ENCODE measurements at places on chromosomes 6 and 20.
A peak's percentile ranks its signal among the peaks of the same experiment; 100 is the strongest.

DNA sequence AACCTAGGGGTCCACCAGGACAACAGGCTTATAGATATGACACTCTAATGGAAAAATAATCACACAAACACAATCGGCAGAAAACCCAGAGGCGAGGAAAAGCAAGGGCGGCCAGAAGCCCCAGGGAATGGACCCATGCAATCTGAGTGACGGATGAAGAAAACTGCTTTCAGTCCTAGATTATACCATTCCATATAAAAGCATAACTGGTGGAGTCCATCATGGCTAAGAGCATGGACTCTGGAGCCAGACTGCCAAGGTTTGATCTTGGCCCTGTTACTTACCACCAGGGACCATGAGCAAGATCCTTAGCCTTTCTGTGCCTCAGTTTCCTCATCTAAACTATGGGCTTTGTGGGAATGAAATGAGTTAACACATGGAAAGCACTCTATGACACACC, 3.7 kb downstream of the SLC22A16 start:
- no peak for DNase-seq

GRCh38 chr6:130377915-130378314, 12.1 kb downstream of the TMEM200A start:
- DNase-seq: no peak

GRCh38 chr6:23454080-23454976, 671.7 kb upstream of the NRSN1 start:
- peak; percentile 3 for DNase-seq

GRCh38 chr20:24583169-24583792, 113.9 kb downstream of the SYNDIG1 start:
- DNase-seq: no peak

DNA sequence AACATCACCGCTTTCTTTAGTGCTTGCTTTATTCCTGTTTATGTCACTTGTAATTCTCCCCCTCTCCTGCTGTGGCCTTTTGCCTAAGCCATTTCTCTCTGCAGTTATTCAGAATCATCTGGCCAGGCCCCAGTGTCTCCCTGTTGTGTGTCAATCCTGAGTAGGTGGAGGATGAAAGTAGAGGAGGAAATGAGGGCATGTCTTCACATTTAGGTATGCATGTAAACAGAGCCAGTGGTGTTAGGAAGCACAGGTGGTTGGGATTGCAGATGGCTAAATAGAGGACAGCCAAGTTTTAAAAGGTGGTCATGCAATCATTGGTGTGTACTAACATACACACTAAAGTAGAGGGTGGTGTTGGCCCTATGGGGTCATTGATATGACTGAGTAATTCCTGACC, 5.2 kb downstream of the PRSS35 start:
- DNase-seq: no peak

DNA sequence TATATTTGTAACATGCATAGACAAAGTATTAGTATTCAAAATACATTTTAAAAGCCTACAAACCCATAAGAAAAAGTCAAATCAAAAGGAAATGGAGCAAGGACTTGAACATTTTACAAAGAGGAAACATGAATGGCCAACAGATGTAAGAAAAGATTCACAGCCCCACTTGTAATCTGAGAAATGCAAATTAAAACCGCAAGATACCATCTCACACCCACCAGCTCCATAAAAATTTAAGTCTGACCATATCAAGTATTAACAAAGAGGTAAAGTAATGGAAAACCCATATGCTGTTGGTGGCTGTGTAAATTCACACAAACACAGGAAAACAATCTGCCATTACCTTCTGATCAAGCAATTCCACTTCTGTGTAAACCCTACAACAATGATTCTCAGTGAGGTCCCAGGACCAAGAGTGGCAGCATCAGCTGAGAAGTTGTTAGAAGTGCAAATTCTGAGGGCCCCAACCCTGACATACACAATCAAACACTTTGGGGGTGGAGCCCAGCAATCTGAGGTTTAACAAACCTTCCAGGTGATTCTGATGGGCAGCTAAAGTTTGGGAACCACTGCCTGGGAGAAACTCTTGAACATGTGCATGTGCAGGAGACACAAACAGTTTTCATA, 30.9 kb downstream of the BCL2L1 start:
- no peak for DNase-seq

GRCh38 chr6:167089243-167090142, 33.4 kb upstream of the CCR6 start:
- no peak for DNase-seq

GRCh38 chr6:32622545-32623401, 14.4 kb upstream of the HLA-DQA1 start:
- DNase-seq: peak; percentile 30

DNA sequence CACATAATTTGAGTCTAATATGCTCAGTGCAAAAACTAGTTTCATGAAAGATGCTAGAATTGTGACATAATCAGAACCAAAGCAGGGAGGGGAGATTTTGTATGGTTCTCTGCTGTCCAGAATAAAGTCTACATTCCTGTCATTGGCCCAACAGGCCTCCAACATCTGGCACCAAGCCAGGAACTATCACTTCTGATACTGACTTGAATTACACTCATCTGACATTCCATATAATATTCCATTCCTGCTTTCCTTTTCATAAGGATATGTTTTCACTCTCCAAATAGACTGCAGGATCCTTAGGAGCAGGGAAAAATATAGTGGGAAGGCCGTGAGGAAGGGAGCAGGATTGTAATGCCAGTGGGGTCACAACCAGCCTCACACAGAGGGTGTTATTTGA, 84.6 kb upstream of the BTN3A2 start:
- no peak for DNase-seq

DNA sequence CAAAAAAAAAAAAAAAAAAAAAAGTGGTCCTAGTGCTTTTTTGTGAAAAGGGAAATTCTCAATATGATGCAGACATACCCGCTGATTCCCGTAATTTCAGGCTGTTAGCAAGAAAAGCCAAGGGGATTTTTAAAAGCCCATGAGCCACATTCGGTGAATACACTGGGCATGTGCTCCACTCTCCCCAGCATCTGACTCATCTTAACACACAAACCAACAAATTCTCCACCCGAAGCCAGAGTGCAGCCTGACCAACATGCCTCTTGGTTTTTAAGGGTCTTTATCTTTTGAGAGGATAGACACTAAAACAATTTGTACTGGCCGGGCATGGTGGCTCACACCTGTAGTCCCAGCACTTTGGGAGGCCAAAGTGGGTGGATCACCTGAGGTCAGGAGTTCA, 45.5 kb upstream of the CD83 start:
- no peak for DNase-seq

DNA sequence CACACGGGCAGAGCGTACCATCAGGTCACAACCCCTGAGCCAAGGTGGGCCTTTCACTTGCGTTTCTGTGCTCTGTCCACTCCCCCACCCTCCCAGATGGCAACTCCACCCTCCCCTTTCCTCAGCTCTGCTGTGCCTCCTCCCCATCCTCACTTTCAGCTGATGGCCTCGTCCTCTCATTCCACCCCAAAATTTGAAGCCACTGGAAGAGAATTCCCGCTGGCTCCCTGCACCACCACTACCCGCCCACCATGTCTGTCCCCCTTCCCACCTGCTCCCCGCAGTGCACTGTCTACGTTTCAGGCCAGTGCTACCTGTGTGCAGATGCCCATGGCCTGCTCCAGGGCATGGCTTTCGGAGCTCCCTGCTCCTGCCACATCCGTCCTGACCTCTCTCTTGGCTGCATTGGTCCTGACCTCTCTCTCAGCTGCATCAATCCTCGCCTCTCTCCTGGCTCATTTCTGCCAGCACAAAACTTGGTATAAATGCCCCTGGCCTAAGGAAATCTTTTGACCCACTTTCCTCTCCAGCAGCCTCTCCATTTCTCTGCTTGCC, 24.0 kb downstream of the SYNJ2 start:
- no peak for DNase-seq

GRCh38 chr6:129875610-129876520, 14.8 kb upstream of the TMEM244 start:
- DNase-seq: no peak

All from non-pigmented ciliary epithelial cell (primary cell).